Lower leg skin (tissue), 4 donors: ENCODE measurements at places on chromosomes 3 and 15.

GRCh38 chr3:129063841-129064482 is 3.4 kb downstream of the GP9 start:
- DNase-seq: no peak

GRCh38 chr3:5006755-5007202 is 27.5 kb downstream of the BHLHE40 start:
- DNase-seq: peak; percentile 85

DNA sequence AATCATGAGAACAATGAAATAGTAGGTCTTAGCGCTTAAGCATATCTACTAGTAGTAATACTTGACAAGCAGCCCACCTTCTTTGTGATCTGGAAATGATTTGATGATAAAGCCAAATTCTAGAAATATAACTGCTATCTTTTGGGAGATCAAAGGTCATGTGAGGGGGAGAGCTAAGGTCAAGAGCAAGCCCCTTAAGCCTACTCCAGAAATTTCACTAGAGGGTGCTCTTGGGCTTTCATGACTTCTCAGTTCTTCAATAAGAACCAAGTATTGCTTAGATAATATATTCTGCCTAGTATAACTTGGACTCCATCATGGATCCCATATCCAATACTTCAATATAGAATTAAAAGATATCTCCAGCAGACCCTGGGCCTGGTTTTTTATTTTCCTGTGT is 319.6 kb downstream of the ZBTB20 start:
- no peak for DNase-seq

DNA sequence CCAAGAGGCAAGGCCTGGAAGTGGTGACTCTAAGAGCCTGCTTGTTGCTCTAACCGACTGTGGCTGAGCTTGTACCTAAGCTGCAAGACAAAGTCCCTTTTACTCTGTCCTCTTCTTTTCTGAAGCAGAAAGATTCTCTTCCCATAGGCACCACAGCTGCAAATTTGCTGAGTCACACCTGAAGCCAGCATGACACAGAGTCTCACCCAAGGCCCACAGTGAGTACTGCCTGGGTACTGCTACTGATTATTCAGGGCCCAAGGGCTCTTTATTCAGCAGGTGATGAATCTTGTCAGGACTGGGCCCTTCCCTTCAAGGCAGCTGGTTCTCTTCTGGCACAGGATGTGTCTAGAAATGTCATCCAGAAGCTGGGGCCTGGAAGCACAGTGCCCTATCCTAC is 18.9 kb upstream of the TIGIT start:
- DNase-seq: no peak

DNA sequence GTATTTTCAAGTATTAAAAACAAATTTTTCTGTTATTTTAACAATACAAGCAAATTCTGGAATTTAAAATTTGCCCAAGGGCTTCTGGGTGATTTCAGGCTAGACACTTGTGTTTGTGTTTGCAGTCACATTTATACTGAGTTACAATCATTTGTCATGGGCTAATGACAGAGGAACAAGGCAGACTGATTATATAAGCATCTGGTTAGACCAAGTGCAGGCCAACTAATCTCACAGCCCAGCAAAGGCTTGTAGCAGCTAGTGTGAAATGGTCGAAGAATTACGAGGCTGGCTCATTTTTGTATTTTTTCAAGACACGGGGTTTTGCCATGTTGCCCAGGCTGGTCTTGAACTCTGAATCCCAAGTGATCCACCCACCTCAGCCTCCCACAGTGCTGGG is 52.1 kb downstream of the CMTM8 start:
- no peak for DNase-seq
